ENCODE measurements at places on chromosomes 16 and 17.

DNA sequence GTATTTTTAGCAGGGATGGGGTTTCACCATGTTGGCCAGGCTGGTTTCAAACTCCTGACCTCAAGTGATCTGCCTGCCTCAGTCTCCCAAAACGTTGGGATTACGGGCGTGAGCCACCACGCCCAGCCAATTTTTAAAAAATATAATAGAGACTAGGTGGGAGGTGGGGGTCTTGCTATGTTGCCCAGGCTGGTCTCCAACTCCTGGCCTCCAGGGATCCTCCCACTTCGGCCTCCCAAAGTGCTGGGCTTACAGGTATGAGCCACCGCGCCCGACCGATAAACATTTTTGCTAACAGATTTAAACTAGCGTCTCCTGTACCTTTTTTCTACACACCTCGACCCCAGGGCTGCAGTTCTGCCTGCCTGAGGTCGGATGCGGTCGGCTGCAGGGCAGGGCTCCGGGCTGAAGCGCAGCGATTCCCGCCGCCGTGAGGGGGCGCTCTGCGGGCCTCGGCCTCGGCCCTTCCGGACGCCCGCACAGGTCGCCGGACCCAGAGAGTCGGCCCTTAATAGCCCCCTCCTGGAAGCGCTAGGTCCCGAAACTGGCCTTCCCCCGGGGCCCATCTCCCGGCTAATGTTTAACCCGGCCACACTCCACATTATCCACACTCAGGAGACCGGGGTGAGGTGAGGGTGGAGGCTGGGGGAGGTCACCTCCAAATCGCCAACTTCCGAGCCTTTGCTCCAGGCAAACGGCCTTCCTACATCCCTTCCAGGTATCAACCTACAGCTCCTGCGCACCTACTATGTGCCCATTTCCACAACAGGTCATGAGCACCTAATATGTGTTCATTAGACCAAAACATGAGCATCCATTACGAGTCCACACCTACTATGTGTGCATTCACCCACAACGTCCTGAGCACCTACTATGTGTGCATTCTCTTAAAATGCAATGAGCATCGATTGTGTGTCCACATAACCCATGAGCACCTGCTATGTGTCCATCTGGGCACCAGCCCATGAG lies 2.0 kb upstream of the GLIS2 start:
- DNase-seq = no peak

DNA sequence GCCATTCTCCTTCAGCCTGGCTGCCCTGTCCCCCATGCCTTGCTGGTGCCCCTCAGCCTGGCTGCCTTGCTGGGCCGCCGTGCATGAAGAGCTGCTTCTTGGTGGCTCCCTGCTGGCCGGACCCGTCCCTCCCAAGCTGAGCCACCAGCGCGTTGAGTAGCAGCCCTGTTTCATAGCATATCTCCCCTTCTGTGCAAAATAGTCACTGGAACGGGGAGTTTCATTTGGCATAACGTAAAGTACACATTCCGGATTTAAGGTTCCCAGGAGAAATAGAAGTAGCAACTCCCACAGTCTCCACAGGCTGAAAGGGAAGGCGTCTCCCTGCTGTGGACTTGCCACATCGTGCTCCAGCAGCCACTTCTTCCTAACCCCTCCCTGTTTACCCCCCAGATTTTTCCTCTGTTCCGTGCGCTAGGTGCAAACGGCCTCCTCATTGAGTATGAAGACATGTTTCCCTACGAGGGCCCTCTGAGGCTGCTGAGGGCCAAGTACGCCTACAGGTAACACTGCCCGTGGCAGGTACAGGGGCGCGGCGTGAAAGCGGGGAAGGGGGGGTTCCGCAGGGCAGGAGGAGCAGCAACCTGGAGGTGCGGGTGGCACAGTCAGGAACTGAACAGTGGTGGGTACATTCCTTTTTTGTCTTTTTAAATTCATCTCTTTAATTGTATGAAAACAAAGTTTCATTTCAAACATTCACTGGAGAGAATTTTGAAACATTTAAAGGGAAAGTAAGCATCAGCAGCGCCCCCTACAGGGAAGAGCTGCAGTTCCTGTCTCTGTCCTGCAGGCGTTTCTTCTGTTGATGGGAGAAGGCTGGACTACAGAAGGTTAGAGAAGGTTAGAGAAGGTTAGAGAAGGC lies 5.8 kb upstream of the OGFOD3 start:
- DNase-seq = no peak

DNA sequence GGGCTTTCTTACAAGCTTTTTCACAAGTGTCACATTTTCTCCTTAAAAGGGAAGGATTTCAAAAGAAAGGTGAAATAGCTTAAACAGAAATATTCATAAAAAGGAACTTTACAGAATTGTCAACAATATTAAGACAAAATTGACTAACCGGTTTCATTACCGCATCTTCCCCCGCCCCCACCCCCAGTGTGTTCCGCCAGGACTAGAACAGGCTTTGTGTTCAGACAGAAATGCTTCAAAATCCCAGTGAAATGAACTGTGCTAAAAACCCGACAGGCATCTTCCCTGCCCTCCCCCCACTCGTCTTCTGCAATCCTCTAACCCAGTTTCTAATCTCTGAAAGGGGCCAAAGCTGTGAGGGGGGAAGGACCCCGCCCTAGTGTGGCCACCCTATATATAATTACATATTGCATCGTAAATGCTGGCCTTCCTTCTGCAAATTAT lies 990 bp upstream of the ROGDI start:
- no peak for DNase-seq

GRCh38 chr16:26987597-26988010 lies 79.1 kb upstream of the C16orf82 start:
- no peak for DNase-seq

GRCh38 chr16:86185089-86185488 lies 286.1 kb downstream of the IRF8 start:
- DNase-seq = no peak

Measured in right hindlimb (tissue), 1 donor.